HS-5 (cell line): ENCODE measurements at places on chromosomes 5 and 9.

GRCh38 chr9:82191082-82191770 is 202.7 kb downstream of the SPATA31D1 start:
- DNase-seq = no peak

DNA sequence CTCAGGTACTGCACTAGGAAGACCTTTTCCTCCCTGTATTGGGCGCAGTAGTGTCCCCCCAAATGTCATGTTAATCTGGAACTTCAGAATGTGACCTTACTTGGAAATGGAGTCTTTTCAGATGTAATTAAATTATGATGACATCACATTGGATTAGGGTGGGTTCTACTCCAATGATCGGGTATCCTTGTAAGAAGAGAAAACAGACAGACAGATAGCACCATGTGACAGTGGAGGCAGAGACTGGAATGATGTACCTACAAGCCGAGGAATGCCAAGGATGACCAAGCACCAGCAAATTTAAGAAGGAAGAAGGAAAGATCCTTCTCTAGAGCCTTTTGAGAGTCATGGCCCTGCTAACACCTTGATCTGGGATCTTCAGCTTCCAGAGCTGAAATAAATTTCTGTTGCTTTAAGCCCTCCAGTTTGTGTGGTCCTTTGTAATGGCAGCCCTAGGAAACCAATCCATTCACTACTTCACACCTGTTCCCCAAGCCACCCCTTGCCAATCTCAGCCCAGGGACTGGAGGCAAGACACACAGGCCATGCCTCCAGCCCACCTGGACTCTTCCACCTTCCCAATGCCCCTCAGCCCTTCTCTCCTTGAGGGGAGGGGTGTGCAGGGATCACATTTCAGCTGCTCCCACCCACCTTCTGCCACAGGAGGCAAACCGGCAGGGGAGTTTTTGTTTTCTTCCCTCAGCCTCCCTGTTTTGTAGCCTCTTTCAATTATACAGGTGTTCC is 1.6 kb downstream of the CCNJL start:
- DNase-seq = no peak

GRCh38 chr9:123339666-123340510 is 16.1 kb upstream of the CRB2 start:
- no peak for DNase-seq

DNA sequence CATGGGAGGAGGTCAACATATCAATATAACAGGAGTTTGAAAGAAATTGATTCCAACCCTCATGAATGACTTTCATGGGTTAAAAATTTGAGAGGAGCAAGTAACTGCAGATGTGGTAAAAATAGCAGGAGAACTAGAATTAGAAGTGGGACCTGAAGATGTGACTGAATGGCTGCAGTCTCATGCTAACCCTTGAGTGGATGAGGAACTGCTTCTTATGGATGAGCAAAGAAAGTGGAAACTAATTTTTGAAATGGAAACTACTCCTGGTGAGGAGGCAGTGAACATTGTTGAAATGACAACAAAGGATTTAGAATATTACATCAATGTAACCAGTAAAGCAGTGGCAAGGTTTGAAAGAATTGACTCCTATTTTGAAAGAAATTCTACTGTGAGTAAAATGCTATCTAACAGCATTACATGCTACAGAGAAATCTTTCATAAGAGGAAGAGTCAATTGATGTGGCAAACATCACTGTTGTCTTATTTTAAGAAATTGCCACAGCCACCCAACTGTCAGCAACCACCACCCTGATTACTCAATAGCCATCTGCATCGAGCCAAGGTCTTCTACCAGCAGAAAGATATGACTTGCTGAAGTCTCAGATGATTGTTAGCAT is 1683.2 kb downstream of the MAT2B start:
- DNase-seq = no peak

DNA sequence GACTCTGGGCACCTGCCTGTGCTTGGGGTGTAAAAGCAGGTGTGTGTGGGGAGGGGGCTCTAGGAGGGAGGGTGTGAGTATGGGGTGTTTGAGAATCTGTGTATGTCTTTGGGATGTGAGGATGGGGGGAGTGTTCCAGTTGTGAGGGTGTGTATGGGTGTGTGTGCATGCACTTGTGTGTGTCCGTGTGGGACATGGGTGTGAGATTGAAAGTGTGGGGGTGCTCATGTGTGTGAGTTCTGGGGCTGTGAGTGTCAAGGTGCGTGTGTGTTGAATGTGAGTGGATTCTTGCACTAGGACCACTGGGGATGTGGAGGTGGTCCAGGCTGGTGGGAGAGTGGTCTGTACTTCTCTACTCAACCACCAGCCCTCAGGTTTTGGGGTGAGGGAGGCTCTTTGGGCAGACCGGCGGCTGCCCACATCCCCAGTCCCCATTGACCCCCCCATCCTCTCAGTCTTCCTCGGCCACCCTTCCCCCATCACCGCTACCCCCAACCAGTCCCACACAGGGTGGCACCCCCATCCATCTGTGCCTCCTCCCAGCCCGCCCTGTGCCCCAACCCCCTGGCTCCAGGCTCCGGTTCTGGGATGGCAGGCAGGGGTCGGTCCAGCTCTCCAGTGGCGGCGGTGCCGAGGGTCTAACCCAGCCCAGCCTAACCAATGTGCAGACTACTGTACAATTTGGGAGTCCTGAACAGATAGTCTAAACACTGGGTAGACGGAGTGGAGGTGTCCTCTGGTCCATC is 31.5 kb downstream of the GOLGA2 start:
- DNase-seq = no peak

GRCh38 chr9:107760469-107761242 is 271.1 kb upstream of the KLF4 start:
- DNase-seq = no peak

DNA sequence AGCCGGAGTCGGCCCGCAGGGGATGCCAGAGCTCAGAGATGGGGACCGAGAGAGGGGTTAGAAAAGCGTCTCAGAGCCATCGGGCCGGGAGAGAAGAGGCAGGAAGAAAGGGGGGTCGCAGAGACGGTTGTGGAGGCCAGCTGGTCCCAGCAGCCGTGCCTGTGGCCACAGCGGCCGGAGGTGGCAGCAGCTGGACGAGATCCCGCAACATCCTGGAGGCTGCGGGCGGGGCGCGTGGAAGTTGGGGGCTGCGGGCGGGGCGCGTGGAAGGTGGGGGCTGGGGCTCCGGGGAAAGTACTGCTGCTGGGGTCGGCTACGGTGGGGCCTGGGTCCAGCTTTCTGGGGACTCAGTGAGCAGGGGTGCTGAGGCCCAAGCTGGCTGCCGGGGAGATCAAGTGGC is 34.4 kb upstream of the EGFL7 start:
- no peak for DNase-seq

GRCh38 chr5:127337876-127338275 is 47.3 kb downstream of the MEGF10 start:
- no peak for DNase-seq
